ENCODE measurements at places on chromosomes 5 and 9.

DNA sequence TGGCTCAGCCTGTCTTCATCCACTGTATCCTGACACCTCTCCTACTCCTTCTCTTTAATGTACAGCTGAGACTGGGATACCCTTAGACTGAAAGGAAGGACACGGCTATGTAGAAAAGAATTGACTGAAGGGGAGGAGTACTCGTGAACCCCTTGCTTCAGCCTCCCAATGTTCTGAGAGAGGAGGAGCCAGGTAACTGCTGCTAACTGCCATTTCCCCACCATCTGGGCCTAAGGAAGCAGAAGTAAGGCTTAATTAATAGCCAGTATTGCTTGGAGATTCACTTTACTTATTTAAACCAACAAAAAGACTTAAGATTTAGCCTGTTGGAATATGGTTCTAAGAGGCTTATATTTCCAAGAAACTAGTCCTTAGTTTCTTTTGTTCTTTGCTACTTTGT lies 18.8 kb upstream of the RGS3 start:
- no peaks in the 10 kb centered on the region for H3K27me3 ChIP-seq
- no peaks in the 10 kb centered on the region for H3K4me1 ChIP-seq
- H3K36me3 ChIP-seq, result no peaks in the 10 kb centered on the region
- DNase-seq, result no peak
- H3K4me3 ChIP-seq, result no peak overlapping the region

GRCh38 chr9:6997330-6997729 lies 239.6 kb downstream of the KDM4C start:
- no peaks in the 10 kb centered on the region for H3K4me1 ChIP-seq
- H3K27me3 ChIP-seq, result no peaks in the 10 kb centered on the region

- DNase-seq, result no peak
- H3K27me3 ChIP-seq, result no peaks in the 10 kb centered on the region
- no peak overlapping the region for H3K4me3 ChIP-seq
- no peaks in the 10 kb centered on the region for H3K36me3 ChIP-seq
- H3K27ac ChIP-seq, result no peak overlapping the region
These were observed 57.9 kb upstream of the GARNL3 start for GRCh38 chr9:127206666-127207065.

DNA sequence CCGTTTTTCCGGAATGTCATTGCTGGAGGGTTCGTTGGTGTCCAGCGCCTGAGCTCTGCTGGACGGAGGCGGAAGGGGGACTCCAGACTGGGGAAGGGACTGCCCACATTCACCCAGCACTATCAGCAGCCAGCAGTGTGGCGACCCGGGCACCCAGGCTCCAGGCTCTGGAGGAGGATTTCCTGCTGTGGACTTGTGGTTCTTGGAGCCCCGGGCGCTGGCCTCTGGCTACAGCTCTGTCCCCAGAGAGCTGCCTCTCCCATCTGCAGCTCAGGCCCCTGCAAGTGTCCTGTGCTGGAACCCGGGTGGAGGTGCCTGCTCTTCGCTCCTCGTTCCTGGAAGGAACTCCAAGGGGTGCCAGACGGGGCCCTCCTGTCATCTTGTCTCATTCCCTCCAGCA lies 152.6 kb downstream of the RGS3 start:
- H3K27ac ChIP-seq, result peak overlapping the region; percentile 86
- H3K4me3 ChIP-seq, result no peak overlapping the region
- H3K4me1 ChIP-seq, result peaks cover 80% of the 10 kb centered on the region
- no peaks in the 10 kb centered on the region for H3K27me3 ChIP-seq

- DNase-seq, result no peak
- H3K36me3 ChIP-seq, result peaks cover 76% of the 10 kb centered on the region
- no peak overlapping the region for H3K27ac ChIP-seq
- H3K4me3 ChIP-seq, result no peak overlapping the region
- H3K27me3 ChIP-seq, result no peaks in the 10 kb centered on the region
- no peaks in the 10 kb centered on the region for H3K4me1 ChIP-seq
These were observed 11.8 kb downstream of the TBC1D9B start for GRCh38 chr5:179895861-179896260.

DNA sequence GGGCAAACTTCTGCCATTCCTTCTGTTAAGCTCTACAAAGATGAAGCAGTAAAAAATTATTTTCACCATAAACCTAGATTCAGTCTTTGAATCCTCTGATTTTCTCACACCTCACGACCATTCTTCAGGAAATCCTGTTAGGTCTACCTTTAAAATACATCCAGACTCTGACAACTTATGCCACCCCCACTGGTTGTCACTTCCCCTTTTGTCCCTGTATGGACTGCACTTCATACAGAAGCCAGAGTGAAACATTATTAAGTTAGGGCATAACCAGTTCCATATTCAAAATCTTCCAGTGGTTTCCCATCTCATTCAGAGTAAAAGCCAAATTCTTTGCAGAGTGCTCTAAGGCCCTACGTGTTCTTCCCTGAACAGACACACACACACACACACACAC lies 499.8 kb downstream of the RASEF start:
- no peak for DNase-seq
- H3K36me3 ChIP-seq, result no peaks in the 10 kb centered on the region
- H3K27ac ChIP-seq, result no peak overlapping the region
- no peak overlapping the region for H3K4me3 ChIP-seq
- H3K4me1 ChIP-seq, result no peaks in the 10 kb centered on the region
- no peaks in the 10 kb centered on the region for H3K27me3 ChIP-seq

- H3K4me3 ChIP-seq, result peak overlapping the region; percentile 47
- peaks cover 33% of the 10 kb centered on the region for H3K4me1 ChIP-seq
- no peaks in the 10 kb centered on the region for H3K36me3 ChIP-seq
- no peaks in the 10 kb centered on the region for H3K27me3 ChIP-seq
- H3K27ac ChIP-seq, result peak overlapping the region; percentile 96
These were observed 136.9 kb upstream of the ANKH start for GRCh38 chr5:15008476-15008875.

- no peaks in the 10 kb centered on the region for H3K27me3 ChIP-seq
- DNase-seq, result no peak
- no peak overlapping the region for H3K27ac ChIP-seq
- no peak overlapping the region for H3K4me3 ChIP-seq
- H3K36me3 ChIP-seq, result peaks cover 35% of the 10 kb centered on the region
- H3K4me1 ChIP-seq, result no peaks in the 10 kb centered on the region
These were observed 9.7 kb downstream of the SLC30A5 start for GRCh38 chr5:69103521-69103920.

DNA sequence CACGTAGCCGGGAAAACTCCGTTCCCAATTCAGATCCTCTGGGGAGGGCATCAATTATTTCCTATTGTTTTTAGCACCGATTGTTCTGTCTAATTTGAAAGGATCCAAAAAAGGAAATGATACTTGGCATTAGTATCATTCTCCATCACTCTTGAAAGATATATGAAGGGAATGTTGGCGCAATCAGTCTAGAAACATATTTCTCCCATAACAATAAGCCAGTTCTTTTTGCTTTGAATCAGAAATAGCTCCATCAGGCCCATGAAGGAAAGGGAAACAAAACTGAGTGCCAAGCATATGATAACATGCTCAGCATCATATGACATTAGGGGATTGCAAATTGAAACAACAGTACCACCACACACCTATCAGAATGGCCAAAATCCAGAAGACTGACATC lies 39.8 kb downstream of the SRD5A1 start:
- H3K27me3 ChIP-seq, result no peaks in the 10 kb centered on the region
- H3K4me3 ChIP-seq, result no peak overlapping the region
- H3K36me3 ChIP-seq, result no peaks in the 10 kb centered on the region
- H3K4me1 ChIP-seq, result no peaks in the 10 kb centered on the region
- DNase-seq, result no peak
- no peak overlapping the region for H3K27ac ChIP-seq

DNA sequence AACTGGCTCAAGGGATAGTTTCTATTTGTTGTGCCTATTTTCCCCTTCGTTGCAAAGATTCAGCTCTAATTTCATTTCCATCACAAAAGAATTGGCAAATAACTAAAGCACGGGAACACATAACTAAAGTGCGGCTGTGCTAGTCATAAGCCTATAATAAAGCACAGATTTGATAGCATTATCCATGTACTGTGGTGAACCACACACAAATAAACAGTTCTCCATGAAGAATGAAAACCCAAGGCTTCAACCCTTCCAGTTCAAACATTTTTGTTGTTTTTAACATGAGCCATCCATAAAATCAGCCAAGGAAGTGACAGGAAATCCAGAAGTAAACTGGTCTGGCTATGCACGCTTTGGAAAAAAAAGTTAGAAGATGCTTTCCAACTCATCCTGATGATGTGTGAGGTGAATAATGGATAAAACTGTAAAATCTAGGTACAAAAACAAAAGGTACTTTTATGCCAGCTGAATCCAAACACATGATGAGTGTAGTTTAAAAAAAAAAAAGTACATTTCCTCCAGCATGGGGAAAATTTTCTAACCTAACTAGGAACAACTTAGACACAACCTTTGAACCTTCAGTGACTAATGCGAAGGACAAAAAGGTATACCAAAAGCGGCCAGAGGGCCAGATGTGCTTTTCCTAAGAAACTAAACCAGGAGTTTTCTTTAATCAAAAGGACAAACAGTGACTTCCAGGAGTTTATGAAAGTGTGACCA lies 10.2 kb downstream of the ZNF608 start:
- H3K27ac ChIP-seq, result peak overlapping the region; percentile 42
- peaks cover 12% of the 10 kb centered on the region for H3K4me1 ChIP-seq
- no peak for DNase-seq

GRCh38 chr9:105118636-105119035 lies 125.8 kb upstream of the SLC44A1 start:
- H3K27ac ChIP-seq, result no peak overlapping the region
- no peaks in the 10 kb centered on the region for H3K27me3 ChIP-seq
- no peak overlapping the region for H3K4me3 ChIP-seq
- no peak for DNase-seq
- H3K4me1 ChIP-seq, result no peaks in the 10 kb centered on the region
- H3K36me3 ChIP-seq, result no peaks in the 10 kb centered on the region

GRCh38 chr9:135215571-135216161 lies 128.2 kb downstream of the OLFM1 start:
- no peaks in the 10 kb centered on the region for H3K27me3 ChIP-seq
- H3K4me1 ChIP-seq, result peaks cover 22% of the 10 kb centered on the region
- H3K36me3 ChIP-seq, result no peaks in the 10 kb centered on the region
- no peak for DNase-seq

Data from thoracic aorta (tissue), 2 donors.